Non-pigmented ciliary epithelial cell (primary cell): ENCODE measurements at places on chromosomes 12 and 14.
A peak's percentile ranks its signal among the peaks of the same experiment; 100 is the strongest.

GRCh38 chr14:50425816-50426215, 29.1 kb upstream of the CDKL1 start:
- peak; percentile 46 for DNase-seq

- DNase-seq, result no peak
Observed at GRCh38 chr12:43425361-43425760, 126.6 kb downstream of the ADAMTS20 start.

DNA sequence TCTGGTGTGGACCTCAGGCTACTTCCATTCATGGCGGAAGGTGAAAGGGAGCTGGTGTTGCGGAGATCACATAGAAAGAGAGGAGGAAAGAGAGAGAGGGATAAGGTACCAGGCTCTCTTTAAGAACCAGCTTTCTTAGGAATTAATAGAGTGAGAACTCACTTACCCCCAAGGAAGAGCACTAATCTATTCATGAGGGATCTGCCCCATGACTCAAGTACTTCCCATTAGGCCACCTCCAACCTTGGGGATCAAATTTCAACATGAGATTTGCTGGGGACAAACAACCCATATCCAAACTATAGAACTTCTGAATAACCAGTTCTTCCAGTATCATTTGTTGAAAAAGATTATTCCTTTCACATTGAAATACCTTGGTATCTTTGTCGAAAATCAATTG, 34.0 kb upstream of the C2CD5 start:
- no peak for DNase-seq

- DNase-seq, result no peak
Observed at GRCh38 chr14:65415613-65416012, 3.1 kb downstream of the FUT8 start.

- DNase-seq, result peak; percentile 10
Observed at GRCh38 chr12:44287545-44287944, 451.7 kb downstream of the TMEM117 start.

DNA sequence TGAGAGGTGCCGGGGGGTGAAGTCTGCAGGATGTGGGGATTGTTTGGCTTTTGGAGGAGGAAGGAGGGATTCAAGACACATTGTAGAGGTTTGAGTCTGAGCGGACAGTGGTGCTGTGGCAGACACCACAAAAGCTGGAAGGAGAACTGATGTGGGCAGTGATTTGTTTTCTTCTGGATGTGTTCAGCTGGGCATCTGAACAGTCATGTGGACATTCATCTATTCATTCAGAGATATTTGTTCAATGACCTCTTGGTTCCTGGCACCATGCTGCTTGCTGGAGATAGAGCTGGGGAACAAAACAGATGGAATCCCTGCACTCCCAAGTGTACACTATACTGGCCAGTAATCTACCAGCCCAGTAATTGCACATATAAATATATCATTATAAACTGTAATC, 64.0 kb downstream of the PTPN11 start:
- no peak for DNase-seq

DNA sequence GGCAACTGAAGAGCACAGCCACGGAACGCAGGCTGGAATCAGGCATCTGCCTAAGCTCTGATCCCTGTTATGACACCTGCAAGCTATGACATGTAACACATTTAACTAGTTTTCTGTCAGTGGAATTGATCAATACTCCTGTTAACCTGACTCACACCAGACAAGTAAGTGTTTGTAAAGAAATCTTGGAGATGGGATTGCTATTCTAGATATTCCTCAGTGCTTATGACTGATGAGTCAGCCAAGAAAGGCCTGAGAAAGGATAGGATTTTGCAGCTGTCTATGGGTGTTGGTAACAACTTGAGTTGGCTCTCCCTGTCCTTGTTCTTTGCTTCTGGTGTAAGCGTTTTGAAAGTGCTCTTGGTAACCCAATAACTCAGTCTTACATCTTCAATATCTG, 110.5 kb downstream of the GPR135 start:
- DNase-seq, result no peak

DNA sequence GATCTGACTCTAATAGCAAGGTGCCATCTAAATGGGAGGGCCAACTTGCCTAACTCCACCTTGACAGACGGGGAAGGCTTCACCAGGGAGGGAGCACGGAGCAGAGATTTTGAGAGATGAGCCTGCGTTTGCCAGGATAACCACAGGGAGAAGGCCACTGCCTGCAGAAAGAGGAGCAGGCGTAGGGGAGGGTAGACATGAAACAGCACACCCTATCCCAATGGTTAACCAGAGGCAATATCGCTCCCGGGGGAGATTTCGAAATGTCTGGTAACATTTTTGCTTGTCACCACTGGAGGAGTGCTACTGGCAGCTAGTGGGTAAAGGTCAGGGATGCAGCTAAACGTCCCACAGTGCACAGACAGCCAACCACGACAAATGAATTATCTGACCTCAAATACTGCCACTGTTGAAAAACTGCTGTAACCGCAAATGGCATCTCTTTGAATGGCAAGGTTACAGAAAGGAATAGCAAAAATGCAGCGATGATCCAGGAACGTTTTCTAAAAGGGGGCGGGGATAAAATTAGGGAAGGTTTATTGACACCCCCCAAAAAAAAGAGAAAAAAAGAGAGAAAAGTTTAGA, 126.0 kb upstream of the ATF7IP start:
- DNase-seq, result no peak

DNA sequence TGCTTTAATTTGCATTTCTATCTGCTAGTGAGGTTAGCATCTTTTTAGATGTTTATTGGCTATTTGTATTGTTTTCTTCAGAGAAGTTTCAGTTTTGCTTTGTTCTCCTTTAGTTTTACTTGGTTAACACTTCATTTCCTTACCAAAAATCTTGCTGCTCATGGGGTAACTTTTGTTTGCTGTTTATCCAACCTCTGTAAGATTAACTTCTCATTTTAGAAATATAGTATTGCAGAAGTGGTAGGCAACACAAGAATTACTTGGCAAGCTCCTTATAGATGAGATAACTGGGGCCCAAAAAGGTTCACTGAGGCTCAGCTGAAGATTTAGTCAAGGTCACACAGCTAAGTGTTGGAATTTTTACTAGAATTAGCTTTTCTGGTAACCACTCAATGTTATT, 40.5 kb downstream of the ALKBH1 start:
- no peak for DNase-seq

GRCh38 chr12:1758887-1759286, 61.5 kb upstream of the LRTM2 start:
- DNase-seq, result no peak

- DNase-seq, result no peak
Observed at GRCh38 chr14:102011631-102012030, 47.3 kb downstream of the DYNC1H1 start.

DNA sequence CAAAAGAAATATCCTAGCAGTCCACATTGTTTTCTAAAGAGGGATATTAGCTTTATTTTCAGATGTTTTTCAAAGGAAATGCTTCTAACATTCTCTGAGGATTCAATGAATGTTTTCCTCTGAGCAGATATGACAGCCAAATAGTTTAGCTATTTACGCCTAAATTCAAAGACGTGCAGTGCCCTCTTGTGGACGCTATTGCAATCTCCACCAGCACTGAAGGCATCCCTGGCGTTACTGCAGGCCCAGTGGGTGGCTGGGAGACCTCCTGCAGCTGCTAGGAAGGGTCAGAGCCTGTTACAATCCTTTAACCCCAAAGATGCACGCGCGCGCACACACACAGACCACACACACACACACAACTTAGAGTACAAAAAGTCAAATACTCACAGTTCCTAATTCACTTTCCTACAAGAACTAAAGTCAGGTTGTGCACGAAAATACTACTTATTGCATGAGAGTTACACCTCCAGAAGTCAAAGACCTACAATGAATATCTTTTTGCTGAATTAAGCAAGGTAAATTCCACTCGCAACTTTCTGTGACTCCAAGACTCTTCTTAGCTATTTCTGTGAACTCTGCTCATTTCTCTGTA, 589.3 kb upstream of the TMEM132C start:
- DNase-seq, result peak; percentile 60

DNA sequence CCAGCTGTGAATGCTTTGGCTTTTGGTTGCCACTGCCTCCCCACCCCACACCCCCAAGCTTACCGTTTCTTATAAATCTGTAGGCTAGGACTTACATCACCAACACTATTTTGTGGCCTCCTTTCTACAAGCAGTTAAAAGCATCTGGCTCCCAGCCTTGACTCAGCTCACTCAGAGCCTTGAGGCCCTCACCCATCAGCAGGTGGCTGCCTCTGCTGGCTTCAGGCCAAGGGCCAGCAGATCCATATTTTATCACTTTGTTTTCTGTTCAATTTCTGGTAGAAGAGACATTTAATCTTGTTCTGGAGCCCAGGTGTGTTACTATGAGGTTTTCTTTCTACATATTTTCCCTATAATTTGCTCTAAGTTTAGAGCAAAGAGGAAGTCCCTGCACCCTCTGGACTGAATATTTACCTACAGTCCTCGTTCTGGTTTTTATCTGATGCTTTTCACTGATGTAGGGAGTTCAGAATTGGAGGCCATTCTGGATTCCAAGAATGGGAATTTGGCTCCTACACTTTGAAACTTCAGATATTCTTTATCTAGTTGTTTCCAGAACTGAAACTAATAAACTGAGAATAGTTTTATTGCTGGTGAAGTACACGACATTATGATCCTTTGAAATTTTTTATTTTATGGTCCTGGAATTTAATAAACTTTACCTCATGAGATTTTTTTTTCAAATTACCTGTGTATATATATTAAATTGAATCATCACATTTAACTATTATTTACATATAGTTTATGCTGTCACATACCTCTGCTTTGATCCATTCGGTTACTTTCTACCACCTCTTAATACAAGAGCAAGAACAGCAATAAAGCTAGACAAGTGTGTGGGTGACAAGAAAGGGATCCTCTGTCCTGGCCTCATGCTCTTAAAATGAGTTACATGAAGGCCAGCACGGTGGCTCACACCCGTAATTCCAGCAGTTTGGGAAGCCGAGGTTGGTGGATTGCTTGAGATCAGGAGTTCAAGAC, 22.2 kb downstream of the PLBD1 start:
- no peak for DNase-seq
